Stimulated activated CD4-positive, alpha-beta T cell treated with anti-CD3 and anti-CD28 coated beads, Interleukin-12 subunit alpha, Interleukin-12 subunit beta, amount 100 ng/mL, for 24 hours (primary cell): ENCODE measurements at places on chromosomes 12 and 14.

- no peak for DNase-seq
These were observed 292.7 kb downstream of the LRFN5 start for GRCh38 chr14:41899416-41899815.

- no peak for DNase-seq
These were observed 53.1 kb upstream of the RIN3 start for GRCh38 chr14:92460541-92460915.

- DNase-seq, result no peak
These were observed 739.1 kb upstream of the ATXN7L3B start for GRCh38 chr12:73798523-73798922.

DNA sequence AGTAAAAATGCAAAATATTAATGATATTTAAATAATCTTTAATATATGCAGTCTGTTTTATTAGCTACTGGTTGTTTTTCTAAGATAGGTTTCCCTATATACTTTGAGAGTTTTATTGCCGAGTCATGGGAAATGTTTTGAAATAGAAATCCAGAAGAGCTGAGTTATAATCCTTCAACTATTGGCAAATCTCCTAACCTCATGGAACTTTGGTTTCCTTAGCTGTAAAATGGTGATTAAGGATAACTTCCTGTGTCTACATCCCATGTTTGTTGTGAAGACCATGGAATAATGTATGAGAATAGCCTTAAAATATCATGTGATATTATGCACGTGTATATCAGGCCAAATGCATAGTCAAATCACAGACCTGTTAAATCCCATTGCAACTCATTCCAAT is 51.0 kb downstream of the UNC79 start:
- no peak for DNase-seq

GRCh38 chr14:65817011-65817410 is 404.5 kb downstream of the FUT8 start:
- no peak for DNase-seq

- no peak for DNase-seq
These were observed 960.9 kb upstream of the FBXO33 start for GRCh38 chr14:40393143-40393542.

GRCh38 chr14:85159726-85160125 is 370.2 kb upstream of the FLRT2 start:
- DNase-seq, result no peak

- DNase-seq, result no peak
These were observed 899 bp upstream of the KCNH3 start for GRCh38 chr12:49537752-49538509.

- DNase-seq, result no peak
These were observed 286.2 kb downstream of the CACNA1C start for GRCh38 chr12:2338991-2339431.

DNA sequence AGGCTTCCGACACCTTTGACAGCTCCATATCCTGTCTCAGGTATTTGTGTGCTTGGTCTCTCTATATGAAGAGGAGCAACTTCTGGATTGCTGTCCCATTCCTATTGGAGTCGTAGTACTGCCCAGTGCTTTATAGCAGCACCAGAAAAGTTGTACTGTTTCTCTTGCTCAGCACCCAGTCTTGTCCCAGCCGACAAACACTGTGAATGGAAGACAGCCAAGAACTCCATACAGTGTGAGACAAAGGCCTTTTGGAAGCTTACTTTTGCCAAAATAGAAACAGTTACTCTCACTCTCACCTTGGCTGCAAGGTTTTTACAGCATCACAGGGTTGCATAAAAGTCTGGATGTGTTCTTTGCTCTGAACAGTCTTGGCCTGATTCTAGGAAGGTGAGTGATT is 105.3 kb downstream of the TGFB3 start:
- DNase-seq, result no peak

DNA sequence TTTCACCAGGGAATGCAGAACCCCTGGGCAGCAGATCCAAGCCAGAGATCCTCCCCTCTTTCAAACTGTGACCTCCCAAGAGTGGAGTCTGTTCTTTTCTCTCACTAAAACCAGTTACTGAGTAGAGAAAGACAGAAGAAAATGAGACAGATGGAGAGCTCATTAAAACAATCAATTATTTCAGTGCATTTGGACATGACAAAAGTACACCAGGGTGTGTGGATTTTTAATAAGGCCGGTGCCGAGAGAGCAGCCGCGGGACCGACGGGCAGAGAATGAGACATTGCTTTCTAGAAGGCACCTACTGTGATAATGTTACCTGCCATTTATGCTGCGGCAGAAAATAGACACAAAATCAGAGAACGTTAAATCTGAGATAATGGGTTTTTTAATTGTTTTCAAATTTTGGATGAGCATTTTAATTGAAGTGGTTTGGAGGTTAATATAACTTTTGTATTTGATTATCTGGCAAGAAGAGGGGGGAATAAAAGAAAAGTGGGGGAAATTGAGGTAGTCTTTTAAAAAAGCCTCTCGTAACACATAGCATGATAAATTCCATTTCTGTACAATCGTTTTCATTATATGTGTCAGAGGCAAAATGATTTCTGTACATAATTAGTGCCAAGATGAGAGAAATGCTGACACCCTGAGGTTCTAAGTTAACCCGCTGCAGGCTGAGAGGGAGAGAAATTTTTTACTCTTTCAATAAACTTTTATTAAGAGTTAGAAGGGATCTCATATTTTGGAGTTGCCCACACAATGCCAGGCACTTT is 70.8 kb downstream of the HSPB8 start:
- DNase-seq, result no peak

DNA sequence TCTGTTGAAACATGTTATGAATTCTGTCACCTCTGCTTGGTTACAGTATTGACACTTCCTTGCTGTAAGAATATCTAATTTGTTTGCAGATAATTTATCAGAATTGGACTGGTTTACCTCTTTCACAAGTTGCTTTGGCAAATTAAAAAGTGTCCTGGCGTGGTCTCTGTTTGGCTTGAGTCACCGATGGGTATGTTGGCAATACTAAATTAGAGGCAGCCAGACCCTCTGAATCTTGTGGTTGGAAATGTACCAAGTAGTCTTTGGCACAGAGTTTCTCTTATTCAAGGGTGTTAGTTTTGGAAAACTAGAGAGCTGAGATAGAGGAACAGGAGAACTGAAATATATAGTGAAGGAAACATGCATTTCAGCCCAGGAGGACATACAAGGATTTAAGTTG is 521.1 kb upstream of the MGAT4C start:
- no peak for DNase-seq

DNA sequence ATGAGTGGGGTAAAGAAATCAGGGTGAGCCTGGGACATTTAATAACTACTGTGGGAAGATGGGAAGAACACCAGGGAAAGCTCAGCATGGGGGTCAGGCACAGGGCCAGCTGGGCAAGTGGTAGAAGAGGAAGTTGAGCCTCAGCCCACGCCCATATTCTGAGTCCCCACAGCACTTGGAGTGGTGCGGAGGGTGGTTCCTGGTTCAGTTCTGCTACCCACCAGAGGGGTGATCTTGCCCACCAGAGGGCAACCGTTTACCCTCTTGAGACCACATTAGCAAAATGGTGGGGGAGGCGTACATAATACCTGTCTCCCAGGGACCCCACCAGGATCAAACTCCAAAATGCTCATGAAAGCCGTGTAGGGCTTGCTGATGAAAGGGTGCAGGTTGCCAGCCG is 16.8 kb upstream of the ANKRD33 start:
- DNase-seq, result no peak

- DNase-seq, result no peak
These were observed 11.0 kb downstream of the ARHGDIB start for GRCh38 chr12:14950421-14950820.

DNA sequence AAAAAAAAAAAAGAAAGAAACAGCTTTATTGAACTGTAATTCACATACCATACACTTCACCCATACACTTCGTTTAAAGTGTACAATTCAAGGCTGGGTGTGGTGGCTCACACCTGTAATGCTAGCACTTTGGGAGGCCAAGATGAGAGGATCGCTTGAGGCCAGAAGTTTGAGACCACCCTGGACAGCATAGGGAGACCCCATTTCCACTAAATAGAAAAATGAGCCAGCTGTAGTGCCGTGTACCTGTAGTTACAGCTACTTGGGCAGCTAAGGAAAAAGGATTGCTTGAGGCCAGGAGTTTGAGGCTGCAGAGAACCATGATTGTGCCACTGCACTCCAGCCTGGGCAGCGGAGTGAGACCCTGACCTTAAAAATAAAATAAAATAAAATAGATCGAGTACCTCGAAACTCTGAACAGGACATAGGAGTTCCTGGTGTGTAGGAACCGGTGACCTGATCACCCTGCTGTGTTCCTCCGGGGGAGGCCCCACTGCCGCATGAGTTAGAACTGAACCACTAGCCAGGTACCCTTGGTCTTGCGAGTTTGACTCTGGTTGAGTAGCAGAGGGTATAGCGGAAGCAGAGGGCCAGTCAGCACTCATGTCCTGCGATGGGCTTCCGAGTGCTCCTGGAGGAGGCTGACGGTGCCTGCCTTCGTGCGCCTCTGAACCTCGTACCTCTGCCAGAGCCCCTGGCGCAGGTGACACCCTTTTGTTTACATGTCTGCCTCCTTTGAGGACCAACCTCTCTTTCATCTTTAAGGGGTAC is 80.0 kb downstream of the B4GALNT3 start:
- no peak for DNase-seq

GRCh38 chr14:57617510-57617909 is 123.9 kb upstream of the CCDC198 start:
- DNase-seq, result no peak

- no peak for DNase-seq
These were observed 75.6 kb downstream of the NTF3 start for GRCh38 chr12:5507401-5507935.

DNA sequence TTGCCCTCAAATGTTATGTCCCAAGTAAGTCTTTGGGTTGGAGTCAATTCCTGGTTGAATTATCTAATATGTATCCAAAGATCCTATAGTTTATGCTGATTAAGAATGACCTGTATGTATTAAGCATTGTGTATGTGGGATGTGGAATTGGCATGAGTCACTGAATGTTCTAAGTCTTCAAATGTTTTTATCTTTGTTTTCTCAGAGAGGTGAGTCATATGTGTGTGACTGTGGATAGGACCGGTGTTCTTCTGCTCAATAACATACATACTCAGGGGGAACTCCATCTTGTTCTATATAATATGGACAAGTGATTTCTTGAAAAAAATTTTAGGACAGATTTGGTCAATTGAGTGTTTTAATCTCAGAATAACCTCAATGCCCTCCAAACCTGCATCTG is 57.9 kb downstream of the NAV3 start:
- DNase-seq, result no peak

DNA sequence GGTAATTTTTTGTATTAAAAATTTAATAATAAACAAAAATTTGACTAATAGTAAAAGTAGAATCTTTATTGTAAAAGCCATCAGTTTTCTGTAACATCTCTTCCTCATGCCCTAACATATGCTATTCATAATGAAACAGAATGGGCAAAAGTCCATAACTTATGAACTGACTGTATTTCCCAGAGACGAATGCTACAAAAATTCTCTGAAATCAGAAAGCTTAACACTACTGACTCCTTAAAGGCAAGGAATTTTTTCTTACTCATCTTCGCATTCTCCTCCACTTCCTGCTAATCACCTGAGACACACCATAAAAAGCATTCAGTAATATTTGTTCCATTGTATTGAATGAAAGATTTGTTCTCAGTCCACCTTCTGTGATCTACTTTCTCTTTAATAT is 17.6 kb downstream of the MON2 start:
- DNase-seq, result no peak

- no peak for DNase-seq
These were observed 42.2 kb downstream of the CDKL1 start for GRCh38 chr14:50354527-50354926.

DNA sequence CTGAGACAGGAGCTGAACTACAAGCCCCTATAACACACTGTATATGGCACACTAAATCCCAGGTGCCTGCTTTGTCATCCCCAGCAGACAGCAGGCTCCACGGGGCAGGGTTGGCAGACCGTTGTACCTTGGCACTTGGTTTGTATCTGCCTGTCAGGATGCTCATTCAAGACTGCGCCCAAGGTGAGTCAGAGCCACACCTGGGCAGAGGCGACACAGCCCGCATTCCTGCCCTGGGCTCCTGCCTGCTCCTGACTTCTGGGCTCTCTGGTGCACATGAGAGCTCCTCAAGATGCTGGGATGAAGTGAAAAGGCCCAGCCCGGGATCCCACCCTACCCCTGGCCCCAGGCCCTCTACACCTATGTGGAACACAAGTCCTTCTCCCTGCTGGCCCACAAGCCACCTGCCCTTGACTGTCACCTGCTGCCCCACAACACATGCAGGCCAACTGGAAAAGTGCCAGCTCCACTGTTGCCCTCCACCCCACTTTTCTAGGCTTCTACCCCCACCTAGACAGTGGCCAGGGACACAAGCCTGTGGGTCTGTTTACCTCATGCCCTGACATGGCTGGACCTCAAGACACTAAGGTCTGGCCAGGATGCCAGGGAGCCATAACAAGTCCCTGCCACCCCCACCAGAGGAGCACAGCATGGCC is 30.8 kb upstream of the PNMA1 start:
- no peak for DNase-seq

GRCh38 chr12:27220055-27220987 is 23.8 kb upstream of the STK38L start:
- no peak for DNase-seq

GRCh38 chr14:75539561-75540478 is 17.6 kb downstream of the BATF start:
- DNase-seq, result no peak

DNA sequence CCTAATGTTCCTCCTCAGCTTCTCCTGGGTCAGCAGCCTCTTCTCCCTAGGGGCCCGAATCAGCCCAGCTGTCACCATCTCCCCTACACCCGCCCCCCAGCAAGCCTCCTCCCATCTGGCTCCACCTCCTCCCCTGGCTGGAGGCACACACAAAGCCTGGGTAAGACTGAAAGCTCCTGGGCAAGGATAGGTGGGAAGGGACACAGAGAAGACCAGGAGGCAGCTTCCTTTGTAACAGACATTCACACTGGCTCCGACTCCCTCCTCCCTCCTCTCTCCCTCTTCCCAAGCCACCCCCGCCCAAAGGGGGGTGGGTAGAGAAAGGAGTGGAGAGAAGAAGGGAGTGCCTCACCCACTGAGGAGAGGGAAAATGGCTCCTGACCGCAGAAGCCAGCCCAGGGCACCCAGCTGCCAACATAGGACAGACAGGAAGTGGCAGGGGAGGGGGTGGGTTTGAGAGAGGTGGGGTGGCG is 4.0 kb downstream of the CHD4 start:
- DNase-seq, result no peak

DNA sequence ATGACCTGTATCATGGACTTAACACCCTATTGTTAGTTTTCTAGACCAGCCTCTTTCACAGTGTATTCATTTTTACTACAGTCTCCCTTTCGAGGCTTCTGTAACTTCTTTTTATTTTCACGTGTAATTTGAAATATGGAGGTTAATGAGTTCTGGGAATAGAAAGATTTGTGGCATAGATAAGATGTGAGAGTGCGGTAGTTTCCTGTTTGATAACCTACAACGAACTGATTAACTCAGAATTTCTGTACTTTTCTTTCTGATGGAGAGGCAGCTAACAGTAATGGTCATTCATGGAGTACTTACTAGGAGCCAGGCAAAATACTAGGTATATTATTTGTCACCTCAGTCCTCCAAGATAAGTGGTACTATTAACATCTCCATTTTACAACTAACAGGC is 21.2 kb downstream of the POLR3B start:
- no peak for DNase-seq
